ENCODE measurements at places on chromosomes 2 and 18. TPM values are rescaled to one million over a fixed set of nuclear protein-coding genes. Genes with fewer than 3 reads are reported as not detected.

UGT1A5 gene
- not detected for total RNA-seq

GDF7 gene
- 0.10 TPM for total RNA-seq

NCKAP5 gene
- 0.49 TPM for total RNA-seq

LGALSL gene
- 2.1 TPM for total RNA-seq

ABCG5 gene
- total RNA-seq = not detected

PLEKHM3 gene
- 3.3 TPM for total RNA-seq

HTR2B gene
- 0.64 TPM for total RNA-seq

GLB1L gene
- total RNA-seq = 7.5 TPM

GPBAR1 gene
- total RNA-seq = not detected

HOXD8 gene
- total RNA-seq = 24.1 TPM

GNAL gene
- total RNA-seq = 0.05 TPM

EML6 gene
- total RNA-seq = 0.89 TPM

SCN7A gene
- not detected for total RNA-seq

TTN gene
- 4.7 TPM for total RNA-seq

GLI2 gene
- 0.39 TPM for total RNA-seq

ASPRV1 gene
- 0.10 TPM for total RNA-seq

KCNG2 gene
- total RNA-seq = not detected

GREB1L gene
- 3.1 TPM for total RNA-seq

FRZB gene
- total RNA-seq = 0.15 TPM

Measured in mammary microvascular endothelial cell (primary cell).